Mammary epithelial cell (primary cell): ENCODE measurements at places on chromosomes 4 and X. TPM values are rescaled to one million over a fixed set of nuclear protein-coding genes. Genes with fewer than 3 reads are reported as not detected.
A peak's percentile ranks its signal among the peaks of the same experiment; 100 is the strongest.

The ETDA gene
- polyA plus RNA-seq, result not detected

The GNRHR gene
- polyA plus RNA-seq, result 0.05 TPM

- no peak for DNase-seq
These were observed 150.2 kb downstream of the DCHS2 start for GRCh38 chr4:154341448-154341847.

DNA sequence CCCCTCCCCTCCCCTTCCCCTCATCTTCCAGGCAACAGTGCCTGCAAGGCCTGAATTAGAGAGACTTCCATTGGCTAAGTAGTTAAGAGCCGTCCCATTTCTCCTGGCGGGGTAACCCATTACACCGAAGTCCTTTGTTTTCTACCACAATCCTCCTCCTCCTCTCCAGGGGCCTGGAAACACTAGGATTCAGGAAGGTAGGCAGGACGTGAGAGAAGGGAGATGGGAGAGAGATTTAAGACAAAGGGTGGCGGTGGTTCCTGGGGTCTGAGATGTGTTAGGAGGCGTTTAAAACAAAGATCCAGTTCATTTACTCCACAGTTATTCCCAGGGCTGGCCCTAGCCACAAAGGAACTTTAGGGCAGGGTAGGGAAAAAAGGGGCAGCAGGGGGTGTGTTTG is 28.0 kb downstream of the NYX start:
- DNase-seq, result no peak

The LRIT3 gene
- polyA plus RNA-seq, result 0.01 TPM

The ARHGAP36 gene
- polyA plus RNA-seq, result not detected

DNA sequence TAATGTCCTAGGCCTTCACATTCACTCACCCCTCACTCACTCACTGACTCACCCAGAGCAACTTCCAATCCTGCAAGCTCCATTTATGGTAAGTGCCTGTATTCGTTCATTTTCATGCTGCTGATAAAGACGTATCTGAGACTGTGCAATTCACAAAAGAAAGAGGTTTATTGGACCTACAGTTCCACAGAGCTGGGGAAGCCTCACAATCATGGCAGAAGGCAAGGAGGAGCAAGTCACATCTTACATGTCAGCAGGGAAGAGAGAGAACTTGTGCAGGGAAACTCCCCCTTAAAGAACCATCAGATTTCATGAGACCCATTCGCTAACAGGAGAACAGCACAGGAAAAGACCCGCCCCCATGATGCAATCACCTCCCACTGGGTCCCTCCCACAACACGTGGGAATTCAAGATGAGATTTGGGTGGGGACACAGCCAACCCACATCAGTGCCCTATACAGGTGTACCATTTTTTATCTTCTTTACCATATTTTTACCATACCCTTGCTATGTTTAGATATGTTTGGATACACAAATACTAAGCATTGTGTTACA is 18.2 kb upstream of the TLR1 start:
- no peak for DNase-seq

DNA sequence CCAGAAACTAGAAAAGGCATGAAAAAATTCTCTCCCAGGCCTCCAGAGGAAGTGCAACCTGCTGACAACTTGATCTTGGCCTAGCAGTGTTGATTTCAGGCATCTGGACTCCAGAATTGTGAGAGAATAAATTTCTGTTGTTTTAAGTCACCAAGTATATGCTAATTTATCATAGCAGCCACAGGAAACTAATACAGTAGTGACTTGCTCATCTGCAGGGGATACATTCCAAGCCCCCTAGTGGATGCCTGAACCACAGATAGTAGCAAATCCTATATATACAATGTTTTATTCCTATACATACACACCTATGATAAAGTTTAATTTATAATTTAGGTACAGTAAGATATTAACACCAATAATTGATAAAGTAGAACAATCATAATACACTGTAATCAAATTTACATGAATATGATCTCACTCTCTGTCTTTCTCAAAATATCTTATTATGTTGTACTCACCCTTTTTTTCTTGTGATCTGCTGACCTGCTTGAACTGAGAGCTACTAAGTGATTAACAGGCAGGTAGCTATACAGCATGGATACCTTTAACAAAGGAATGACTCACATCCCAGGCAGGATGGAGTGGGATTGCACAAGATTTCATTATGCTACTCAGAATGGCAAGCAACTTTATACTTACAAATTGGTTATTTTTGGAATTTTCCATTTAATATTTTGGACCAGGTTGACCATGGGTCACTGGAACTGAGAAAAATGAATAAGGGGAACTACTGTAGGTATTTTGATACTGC is 501.1 kb downstream of the KCNIP4 start:
- DNase-seq, result peak; percentile 73

The PAGE5 gene
- not detected for polyA plus RNA-seq

DNA sequence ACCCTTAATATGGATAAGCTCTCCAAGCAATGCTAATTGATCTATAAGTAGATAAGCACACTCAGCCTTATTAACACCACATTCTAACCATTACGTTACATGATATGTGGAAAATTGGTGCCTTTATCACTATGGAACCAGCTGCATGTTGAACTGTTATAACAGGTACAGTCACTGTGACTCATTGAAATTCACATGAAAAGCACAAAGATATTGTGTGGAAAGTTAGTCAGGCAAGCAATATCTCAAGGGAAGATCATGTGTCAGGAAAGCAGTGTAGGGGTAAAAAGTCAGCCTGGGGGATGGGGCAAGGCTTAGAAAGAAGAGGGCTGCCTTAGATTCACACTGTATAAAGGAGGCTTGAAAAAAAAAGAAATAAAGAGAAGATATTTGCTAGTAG is 313.7 kb upstream of the SMIM31 start:
- DNase-seq, result peak; percentile 88

GRCh38 chr4:47863486-47863885 is 25.6 kb upstream of the CORIN start:
- DNase-seq, result no peak

- DNase-seq, result no peak
These were observed 14.5 kb upstream of the LNX1 start for GRCh38 chr4:53605783-53606182.

The BEX1 gene
- 0.09 TPM for polyA plus RNA-seq

DNA sequence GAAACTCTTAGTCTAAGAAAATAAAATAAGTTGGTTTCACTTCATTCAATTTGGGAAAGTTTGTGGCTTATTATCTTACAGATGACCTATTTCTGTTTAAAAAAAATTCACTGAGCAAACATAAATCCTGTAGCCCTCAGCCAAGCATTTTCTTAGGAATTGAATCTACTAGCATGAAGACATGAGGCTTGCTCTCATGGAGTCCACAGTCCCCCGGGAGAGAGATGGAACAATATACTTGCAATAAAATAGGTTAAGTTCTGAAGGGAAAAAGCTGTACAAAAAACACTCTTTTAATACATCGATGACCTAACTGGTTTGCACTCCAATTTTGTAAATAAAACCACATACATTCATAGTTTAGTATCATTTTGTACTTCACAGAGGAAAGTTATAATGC is 642.6 kb upstream of the FAM241A start:
- DNase-seq, result no peak

The NDST3 gene
- polyA plus RNA-seq, result not detected

DNA sequence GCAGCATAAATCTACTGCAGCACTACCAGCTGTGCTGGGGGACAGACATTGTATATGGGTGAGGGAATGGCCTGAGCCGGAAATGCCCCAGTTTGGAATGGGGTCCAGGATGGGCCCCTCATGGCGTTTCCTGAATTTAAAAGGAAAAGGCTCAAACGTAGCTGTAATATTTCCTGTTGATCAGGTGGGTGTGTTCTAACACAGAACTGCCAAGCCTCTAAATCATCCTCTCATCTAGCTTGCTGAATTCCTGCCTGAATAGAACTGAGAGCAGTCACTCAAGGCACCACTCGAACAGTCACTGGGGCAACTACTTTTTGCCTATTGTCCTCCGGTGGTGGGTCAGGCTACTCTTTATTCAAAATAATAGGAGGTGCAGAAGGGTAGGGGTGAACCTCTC is 28.7 kb downstream of the ADH6 start:
- no peak for DNase-seq

DNA sequence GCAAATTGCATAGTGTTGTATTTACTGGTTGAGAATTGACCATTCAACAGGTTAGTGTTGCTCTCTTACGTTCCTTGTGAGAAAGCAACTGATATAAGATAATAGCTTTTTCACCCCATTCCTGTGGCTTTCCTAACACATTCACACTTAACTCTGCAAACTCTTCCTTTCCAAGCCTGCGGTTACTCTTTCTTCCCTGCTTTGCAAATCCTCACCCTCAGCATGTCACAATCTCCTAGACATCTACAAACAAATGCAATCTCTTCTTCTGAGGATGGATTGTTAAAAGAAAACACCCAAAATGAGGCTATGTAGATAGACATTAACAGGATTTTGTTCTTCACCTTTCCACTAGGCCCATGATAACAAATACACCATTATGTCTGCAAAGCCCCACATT is 771.7 kb upstream of the PCDH7 start:
- DNase-seq, result no peak

DNA sequence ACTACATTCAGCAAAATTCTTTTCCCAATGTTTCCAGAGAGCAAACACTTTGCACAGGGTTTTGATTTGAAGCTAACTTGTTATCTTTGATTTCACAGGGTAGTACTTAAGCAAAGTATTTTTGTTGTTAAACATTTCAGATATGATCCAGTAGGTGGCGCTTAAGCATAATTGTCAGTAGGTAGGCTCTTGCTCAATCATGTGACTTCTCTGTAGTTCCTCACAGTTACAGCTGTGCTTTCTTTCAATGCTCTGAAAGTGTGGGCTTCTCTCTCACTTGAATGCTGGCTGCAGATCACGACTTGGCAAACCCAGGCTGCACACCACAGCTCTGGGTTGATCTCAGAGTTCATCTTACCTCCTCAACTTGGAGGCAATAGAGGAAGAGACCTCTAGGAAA is 1016.5 kb downstream of the SH3BGRL start:
- DNase-seq, result peak; percentile 17

GRCh38 chrX:397575-397974 is 10.9 kb upstream of the PPP2R3B start:
- no peak for DNase-seq

The NBDY gene
- polyA plus RNA-seq, result 37.9 TPM

DNA sequence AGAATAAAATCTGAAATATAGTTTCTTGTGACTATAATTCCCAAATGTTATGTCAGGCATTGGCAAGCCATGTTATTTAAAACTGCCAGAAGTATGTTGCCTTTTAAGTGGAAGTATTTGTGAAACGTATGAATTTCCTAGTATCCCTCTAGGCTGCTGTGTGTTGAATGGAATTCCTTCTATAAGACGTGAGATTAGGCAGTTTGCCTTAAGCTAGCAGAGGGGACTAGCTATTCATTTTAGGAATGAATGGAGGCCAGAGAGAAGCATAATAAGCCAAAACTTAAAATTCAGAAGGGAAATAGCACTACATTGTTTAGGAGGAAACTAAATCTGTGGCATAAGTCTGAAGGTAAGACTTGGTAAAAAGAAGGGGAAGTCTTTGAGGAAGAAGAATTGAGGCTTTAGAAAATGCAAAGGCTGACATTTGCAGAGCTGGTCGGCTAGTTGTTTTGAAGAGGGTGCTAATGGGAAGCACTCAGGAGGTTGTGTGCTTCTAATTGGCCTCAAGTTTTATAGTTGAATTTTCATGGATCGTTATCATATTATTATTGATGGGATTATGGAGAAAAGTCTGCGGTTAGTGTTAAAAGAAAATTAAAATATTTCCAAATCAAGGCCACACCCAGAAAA is 57.1 kb downstream of the TMEM131L start:
- DNase-seq, result no peak

DNA sequence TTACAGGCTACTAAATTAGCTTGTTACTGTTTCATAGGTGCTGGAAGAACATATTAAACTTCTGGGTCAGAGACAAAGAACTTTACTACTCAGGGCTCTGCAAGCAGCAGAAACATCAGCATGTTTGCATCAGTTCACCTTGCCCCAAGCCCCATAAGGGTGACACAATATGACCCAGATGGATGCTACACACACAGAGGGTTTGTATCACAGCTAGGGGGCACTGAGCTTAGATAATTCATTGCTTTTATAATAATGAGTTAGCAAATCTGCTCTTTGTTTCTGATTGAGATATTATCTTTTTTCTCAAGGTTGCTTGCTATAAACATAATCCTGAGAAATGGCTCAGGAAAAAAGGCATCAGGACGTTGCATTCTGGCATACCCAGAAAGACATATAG is 4.8 kb upstream of the SYNPO2 start:
- DNase-seq, result no peak

- peak; percentile 76 for DNase-seq
These were observed 80.9 kb downstream of the FAM114A1 start for GRCh38 chr4:38948551-38948950.
